ENCODE measurements at places on chromosomes 2 and 18.
A peak's percentile ranks its signal among the peaks of the same experiment; 100 is the strongest.

- no peak for DNase-seq
These were observed 75.1 kb upstream of the MAP4K4 start for GRCh38 chr2:101622210-101623030.

DNA sequence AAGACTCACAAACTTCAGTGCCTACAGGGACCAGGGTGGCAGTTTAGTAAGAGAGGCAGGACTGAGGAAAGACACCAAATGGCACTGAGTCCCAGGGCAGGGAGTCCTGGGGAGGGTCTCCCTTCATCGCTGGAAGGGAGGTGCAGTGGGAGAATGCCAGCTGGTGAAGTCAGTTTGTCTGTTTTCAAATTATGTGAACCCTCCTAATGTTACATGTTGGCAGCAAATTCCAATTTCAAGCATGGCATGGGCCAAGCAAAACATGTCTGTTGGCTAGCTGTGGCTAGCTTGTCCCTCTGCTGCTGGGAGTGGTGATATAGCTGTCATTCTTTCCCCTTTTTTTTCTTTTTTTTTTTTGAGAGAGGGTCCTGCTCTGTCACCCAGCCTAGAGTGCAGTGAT lies 55.9 kb upstream of the HAAO start:
- DNase-seq = no peak

DNA sequence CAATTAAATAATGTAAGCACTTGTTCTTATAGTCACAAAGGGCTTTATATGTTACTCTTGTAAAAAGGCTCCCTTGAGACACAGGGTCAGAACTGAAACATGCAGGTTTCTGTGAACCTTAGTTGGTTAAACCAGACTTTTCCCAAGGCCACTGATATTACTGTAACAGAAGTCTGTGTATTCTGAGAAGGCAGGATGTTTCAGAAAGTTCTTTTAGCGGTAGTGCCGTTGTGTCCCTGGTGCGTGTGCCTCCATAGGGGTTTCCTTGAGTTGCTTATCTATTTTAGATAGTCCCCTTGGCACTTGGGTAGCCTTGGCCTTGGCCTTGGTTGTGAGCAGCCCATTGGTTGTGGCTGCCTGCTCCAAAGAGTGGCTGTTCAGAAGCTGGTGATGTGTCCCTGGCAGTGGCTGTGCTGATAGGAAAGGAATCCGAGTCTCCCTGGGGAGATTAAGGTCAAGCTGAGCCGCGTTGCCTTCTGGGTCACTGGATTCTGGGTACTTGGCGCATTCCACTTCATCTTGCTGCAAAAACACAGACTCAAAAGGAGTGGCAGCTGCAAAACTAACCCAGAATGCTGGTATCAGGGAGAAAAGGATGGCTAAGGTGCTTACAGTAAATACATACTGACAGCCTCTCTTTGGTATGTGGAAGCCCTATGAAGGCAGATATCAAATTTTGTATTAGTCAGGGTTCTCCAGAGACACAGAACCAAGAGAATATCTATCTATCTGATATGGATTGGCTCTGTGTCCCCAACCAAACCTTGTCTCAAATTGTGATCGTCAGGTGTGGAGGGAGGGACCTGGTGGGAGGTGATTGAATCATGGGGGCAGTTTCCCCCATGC lies 69.7 kb downstream of the FHOD3 start:
- no peak for DNase-seq

DNA sequence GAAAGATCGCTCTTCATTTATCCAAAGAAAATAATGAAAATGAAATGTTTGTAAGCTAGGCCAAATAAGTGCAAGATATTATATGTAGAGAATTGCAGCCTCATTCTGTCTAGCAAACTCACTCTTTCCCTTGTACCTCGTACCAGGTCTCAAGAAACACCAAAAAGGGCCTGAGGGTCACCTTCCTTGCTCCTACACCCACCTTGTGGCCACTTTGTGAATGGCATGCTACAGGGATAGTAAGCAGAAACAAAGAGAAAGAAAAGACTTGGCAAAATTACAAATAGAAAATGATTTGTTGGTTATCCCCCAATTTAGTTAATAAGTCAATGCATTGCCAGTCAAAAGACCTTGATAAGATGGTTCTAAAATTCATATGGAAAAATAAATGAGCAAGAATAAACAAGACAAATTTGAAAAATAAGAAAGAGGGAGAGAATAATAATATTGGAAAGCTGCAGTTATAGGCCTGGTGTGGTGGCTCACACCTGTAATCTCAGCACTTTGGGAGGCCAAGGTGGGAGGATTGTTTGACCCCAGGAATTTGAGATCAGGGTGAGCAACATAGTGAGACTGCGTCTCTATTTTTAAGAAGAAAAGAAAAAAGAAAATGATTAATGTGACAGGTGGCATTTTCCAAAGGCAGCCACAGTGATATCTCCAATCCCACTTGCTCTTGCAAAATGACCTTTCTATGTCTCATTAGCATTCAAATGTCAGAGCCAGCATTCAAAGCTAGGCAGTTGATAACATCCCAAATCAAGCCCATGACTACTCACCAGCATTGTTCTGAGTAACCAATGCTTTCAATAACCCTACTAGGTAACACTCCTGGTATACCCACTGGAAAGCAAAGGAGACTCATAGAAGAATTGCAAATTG lies 38.8 kb upstream of the BMP10 start:
- DNase-seq = peak; percentile 82

- DNase-seq = peak; percentile 58
These were observed 2.9 kb downstream of the LRATD1 start for GRCh38 chr2:14635391-14635871.

DNA sequence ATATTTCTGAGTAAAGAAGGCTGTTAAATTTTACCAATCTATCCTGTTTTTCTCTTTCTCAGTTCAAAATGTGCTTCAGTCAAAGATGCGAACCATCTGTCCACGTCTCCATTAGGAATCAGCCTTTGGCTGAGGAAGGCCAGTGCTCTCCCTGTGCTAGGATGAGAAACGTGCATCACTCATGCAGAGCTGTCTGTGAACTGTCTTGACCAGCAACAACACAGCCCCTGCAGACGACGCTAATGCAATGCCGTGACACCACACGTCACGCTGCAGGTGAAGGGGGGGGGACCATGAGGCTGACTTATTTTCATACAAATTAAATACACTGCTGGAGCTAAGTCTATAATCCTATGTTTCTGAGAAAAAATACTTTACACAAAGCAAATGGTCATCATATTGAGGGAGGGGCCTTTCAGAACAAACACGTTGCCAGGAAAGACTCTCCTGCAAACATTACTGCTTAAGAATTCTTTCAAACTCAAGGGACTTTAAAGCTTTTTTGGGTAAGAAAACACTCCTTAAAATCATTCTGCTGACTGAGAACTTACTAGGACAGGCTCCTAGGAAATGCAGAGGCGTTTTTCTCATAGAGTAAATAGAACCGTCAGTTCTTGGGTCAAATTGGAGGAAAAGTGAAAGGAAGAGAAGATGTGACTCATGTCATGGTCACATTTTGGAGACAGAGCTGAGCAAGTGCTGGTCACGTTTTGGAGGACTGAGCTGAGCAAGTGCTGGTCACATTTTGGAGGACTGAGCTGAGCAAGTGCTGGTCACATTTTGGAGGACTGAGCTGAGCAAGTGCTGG lies 97.0 kb downstream of the MBP start:
- DNase-seq = no peak

DNA sequence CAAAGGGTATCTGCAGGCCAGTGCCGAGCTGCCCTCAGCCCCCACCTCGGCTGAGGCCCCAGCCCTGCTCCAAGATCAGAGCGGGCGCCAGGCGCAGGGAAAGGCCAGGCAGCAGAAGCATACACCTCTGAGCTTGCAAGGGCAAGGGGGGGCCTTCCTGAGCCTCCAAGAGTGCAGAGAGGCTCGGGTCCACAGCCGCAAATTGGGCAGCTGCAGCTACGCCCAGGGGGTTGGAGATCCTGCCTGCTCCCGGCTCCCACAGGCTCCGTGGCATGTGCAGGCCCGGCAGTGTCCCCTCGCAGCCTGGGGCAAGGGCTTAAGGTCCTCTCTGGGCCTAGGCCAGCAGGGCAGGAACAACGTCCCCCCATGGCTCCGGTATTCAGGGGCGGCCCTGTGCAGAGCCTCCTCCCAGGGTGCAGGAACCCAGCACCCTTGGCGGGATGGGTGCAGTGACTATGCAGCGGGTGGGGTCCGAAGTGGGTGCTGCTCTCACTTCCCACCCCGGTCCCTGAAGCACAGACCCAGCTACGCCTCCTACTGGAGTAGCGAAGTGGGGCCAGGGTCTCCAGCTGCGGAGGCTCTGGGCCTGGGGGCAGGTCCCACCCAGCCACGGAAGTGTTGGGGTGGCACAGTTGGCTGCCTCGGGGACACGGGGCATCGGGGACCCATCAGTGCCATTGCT lies 120.2 kb upstream of the TMEFF2 start:
- no peak for DNase-seq

DNA sequence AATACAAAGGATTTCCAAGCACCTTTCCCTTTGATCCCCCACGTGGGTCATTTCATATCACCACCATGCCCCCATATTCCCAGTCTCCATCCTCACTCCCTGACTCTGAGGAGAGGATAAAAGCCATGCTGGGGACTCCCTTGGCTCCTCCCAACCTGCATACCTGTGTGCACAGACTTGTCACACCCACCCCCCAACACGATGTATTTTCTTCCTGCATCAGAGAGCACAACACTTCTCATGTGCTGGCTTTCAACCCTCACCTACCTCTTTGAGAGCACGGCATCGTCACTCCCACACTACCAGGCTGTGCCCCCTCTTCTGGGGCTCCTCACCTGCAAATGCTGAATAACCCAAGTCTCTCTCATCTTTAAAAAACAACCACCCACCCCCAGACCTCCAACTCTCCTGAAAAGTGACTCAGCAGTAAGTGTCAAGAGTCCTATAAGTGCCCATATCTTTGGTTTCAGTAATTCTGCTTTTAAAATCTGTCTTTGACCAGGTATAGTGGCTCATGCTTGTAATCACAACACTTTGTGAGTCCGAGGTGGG lies 53.1 kb downstream of the AP1S3 start:
- DNase-seq = no peak

DNA sequence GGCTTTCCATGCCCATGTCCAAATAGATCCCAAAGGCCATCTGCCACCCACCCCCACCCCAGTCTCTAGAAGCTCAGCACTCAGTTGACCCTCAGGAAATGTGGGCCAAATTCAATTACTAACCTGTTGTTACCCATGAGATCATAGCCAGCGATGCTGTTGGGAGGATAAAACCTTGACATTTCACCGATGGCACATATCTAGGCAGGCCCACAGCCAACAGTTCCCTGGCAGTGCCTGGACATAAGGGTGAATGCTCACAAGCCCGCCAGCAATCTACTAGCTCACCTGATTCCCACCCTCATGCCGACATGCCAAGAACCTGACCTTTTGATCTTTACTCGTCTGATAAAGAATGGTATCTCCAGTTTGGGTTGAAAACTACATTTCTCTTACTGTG lies 11.8 kb upstream of the ACOXL start:
- DNase-seq = no peak

DNA sequence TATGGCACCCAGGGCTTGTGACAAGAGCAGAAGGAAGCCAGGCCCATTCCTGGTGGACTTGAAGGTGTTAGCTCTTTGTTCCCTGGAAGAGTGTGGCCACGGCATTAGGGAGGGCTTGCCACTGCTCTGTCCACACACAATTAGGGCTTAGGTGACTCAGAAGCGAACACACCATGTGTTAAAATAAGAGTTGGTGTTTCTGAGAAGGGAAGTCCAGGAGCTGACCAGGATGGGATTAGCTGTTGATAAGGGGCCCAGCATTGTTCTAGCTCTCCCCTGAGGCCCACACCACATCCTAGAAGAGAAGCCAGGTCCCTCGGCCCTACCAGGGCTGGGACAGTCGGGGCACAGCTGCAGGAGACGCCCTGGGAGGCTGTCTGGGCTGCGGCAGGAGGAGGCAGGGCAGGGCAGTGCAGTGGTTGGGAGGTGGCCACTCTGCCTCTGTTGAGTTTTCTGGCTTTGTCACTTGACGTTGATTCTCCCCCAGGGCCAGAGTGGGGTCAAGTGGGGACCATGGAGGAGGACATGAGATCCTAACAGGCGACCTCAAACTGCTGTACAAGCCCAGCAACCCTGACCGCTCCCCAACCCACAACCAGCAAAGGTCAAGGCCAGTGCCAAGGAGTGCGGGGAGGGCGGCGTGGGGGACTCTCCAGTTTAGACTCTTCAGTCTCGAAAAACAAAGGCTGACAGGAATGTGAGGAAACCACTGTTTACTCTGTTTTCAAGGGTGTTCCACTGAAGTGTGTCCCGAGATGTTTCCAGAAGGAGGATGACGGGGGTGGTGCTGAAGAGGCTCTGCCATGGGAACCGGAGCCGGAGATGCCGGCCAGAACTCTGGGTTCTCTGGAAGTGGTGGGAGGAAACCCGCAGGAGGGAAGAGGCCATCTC lies 16.8 kb downstream of the GNLY start:
- DNase-seq = no peak

- no peak for DNase-seq
These were observed 426.3 kb upstream of the ZEB2 start for GRCh38 chr2:144946263-144946662.

GRCh38 chr2:203155406-203155805 lies 83.4 kb upstream of the CYP20A1 start:
- DNase-seq = no peak

DNA sequence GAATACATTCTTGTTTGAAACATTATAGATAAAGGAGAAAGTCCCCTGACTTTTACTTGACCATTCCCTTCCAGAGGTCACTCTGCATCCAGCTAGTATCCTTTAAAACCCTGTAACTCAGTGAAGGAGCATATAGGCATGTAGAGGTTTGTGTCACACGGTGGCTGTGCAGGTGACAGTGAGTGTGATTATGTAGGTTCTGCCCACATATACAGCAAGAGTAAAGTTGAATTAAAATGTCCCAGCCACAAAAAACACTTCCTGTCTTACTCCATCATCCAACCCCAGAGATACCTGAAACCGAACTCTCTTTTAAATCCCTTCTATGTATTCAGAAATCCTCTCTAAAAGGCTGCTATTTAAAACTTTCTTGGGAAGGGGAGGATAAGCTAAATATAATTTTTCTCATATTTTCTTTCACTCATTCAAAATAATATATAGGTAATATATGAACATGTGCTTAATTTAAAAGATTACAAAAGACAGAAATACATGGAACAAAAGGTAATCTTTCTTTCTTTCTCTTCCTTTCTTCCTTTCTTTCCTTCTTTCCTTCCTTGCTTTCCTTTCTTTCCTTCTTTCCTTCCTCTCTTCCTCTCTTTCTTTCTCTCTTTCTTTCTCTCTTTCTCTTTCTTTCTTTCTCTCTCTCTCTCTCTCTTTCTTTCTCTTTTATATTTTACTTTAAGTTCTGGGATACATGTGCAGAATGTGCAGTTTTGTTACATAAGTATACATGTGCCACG lies 20.6 kb upstream of the ACSL3 start:
- no peak for DNase-seq

All from H4 (cell line).